ENCODE measurements at places on chromosomes 7 and 10. TPM values are rescaled to one million over a fixed set of nuclear protein-coding genes. Genes with fewer than 3 reads are reported as not detected.

Gene RNLS
- total RNA-seq: 6.2 TPM

Gene POM121
- 68.0 TPM for total RNA-seq

Gene AKR1C4
- total RNA-seq: not detected

Gene PAX4
- total RNA-seq: not detected

Gene GIMAP7
- total RNA-seq: 50.7 TPM

Gene SFRP5
- not detected for total RNA-seq

Gene FOXI2
- not detected for total RNA-seq

Gene PIK3CG
- total RNA-seq: 10.2 TPM

Gene EVX1
- not detected for total RNA-seq

Gene AGBL3
- 3.8 TPM for total RNA-seq

Gene ASB10
- total RNA-seq: not detected

Gene FAM131B
- total RNA-seq: 3.1 TPM

Gene WDR86
- total RNA-seq: 1.0 TPM

Gene SFTPD
- total RNA-seq: not detected

Gene LIPN
- total RNA-seq: not detected

DNA sequence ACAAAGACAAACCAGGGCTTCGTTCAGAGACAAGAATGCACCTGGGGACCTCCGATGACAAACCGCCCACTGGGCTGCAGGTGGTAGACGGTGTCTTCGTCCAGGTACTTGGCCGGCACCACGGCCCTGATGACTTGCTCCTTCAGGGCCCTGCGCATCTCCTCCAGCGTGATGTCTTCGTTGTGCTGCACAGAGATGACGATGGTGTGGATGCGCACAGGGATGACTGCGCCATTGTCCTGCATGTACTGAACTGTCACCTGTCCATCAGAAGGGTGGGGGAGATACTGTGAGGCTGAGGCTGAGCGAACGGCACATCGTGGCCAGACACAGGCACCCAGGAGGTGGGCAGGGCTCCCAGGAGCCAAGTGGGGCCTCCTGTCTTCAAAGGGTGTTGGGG lies 13.1 kb downstream of the MAT1A start:
- H3K27ac ChIP-seq: no peak overlapping the region
- DNase-seq: no peak
- peaks cover 2% of the 10 kb centered on the region for H3K27me3 ChIP-seq
- H3K36me3 ChIP-seq: no peaks in the 10 kb centered on the region
- H3K4me1 ChIP-seq: no peaks in the 10 kb centered on the region
- no peak overlapping the region for H3K4me3 ChIP-seq

DNA sequence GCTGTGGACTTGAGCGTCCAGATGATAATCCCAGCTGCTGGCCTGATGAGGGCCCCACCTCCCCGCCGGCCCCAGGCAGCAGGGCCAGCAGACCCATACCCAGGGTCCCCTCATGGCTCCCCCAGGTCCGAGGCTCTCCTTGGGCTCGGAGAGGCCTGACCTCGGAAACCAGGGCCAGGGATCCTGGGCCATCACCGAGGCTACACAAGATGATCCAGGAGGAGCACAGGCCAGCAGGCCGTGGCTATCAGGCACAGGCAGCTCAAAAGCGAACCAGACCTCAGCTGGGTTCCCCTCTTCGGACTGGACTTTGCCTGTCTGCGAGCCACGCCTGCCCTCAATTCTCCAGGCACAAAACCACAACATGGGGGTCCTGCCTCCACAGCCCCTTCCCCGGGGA lies 17.4 kb downstream of the PDGFA start:
- peaks cover 7% of the 10 kb centered on the region for H3K4me1 ChIP-seq
- H3K27ac ChIP-seq: no peak overlapping the region
- H3K36me3 ChIP-seq: no peaks in the 10 kb centered on the region

DNA sequence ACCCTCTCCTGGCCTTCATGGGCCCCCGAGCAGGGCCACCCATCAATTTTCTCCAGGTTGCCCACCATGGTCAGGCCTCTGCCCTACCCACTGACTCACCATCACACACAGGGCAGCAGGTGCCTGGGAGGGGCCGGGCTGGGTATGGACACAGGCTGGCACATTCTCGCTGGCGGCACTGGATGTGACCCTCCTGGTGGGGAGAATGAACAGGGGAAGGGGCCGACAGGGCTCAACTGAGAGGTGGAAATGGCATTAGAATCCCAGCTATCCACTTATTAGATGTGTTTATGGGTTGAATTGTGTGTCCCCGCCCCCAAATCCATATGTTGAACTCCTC lies 16.4 kb downstream of the KCP start:
- no peaks in the 10 kb centered on the region for H3K4me1 ChIP-seq
- H3K4me3 ChIP-seq: no peak overlapping the region
- H3K36me3 ChIP-seq: peaks cover 4% of the 10 kb centered on the region
- peaks cover 17% of the 10 kb centered on the region for H3K27me3 ChIP-seq
- H3K27ac ChIP-seq: no peak overlapping the region

DNA sequence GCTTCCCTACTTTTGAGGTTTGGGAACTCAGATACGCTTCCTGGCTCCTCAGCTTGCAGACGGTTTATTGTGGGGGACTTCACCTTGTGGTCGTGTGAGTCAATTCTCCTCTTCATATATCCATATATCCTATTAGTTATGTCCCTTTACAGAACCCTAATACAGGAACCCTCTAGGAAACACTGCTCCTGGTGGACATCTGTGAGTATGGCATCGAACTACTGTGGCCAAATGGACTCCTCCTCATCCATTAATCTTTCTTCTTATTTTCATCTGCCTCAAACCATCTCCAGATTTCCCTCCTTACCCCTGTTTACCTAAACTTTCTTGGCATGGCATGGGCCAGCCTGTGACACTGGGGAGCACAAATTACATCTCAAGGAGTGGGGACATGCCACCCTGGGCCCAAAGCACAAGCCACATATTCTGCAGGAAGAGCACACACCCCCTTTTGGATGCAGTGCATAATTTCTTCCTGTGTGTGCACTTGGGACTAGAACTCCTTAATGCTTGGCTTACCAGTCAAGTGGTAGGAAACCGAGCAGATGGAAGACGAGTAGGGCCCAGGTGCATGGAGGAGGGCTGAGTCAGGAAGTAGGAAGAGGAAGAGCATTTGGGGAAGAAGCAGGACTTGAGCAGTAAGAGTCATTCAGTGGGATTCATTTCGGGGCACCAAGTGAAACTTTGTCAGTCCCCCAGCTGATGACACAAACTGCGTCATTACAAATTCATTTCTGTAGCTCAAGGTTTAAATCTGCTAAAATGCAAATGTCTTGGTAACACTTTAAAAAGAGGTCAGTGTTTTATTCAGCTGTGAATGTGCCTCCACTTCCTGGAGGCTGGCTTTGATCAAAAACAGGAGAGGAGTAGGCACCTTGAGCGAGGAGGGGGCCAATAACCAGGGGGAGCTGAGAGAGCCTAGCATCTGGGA lies 80.8 kb upstream of the PLXNA4 start:
- H3K36me3 ChIP-seq: peaks cover 4% of the 10 kb centered on the region
- DNase-seq: peak; percentile 29
- peaks cover 62% of the 10 kb centered on the region for H3K4me1 ChIP-seq

- peak overlapping the region; percentile 15 for H3K27ac ChIP-seq
- no peaks in the 10 kb centered on the region for H3K36me3 ChIP-seq
Observed at GRCh38 chr7:77757589-77757988, 40.6 kb downstream of the TMEM60 start.

GRCh38 chr7:145978769-145979168 lies 137.8 kb upstream of the CNTNAP2 start:
- DNase-seq: no peak
- H3K36me3 ChIP-seq: no peaks in the 10 kb centered on the region
- no peaks in the 10 kb centered on the region for H3K4me1 ChIP-seq
- H3K27me3 ChIP-seq: no peaks in the 10 kb centered on the region
- H3K27ac ChIP-seq: no peak overlapping the region

DNA sequence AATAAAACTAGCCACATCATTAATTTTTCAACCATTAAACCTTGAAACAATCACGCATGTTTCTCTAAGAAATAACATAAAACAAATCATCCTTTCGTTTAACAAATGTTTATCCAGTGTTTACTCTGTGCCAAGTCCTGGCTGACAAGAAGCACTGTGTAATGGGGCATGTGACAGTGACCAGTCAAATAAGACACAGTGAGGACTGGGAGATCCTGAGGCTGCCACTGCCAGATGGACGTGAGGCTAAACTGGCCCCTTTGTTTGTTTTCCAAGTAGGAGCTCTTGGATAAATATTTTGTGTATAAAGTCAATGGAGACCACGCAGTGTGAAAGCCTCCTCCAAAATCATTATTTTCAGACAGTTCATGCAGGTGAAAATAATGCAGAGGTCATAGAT lies 626.2 kb downstream of the SUGCT start:
- no peak for DNase-seq
- no peaks in the 10 kb centered on the region for H3K36me3 ChIP-seq
- H3K4me1 ChIP-seq: no peaks in the 10 kb centered on the region

- H3K27me3 ChIP-seq: no peaks in the 10 kb centered on the region
- H3K4me3 ChIP-seq: no peak overlapping the region
- no peak overlapping the region for H3K27ac ChIP-seq
- no peaks in the 10 kb centered on the region for H3K36me3 ChIP-seq
- no peak for DNase-seq
- no peaks in the 10 kb centered on the region for H3K4me1 ChIP-seq
Observed at GRCh38 chr7:73904219-73905137, 43.5 kb downstream of the TMEM270 start.

- no peaks in the 10 kb centered on the region for H3K27me3 ChIP-seq
- no peak overlapping the region for H3K4me3 ChIP-seq
Observed at GRCh38 chr10:74981831-74982633, 129.4 kb upstream of the SAMD8 start.

- no peaks in the 10 kb centered on the region for H3K36me3 ChIP-seq
- DNase-seq: no peak
- H3K27me3 ChIP-seq: no peaks in the 10 kb centered on the region
Observed at GRCh38 chr7:101824440-101824839, 7.0 kb downstream of the CUX1 start.

GRCh38 chr10:52778511-52779392 lies 6.2 kb upstream of the MBL2 start:
- no peak overlapping the region for H3K4me3 ChIP-seq
- H3K36me3 ChIP-seq: no peaks in the 10 kb centered on the region
- no peaks in the 10 kb centered on the region for H3K27me3 ChIP-seq
- no peaks in the 10 kb centered on the region for H3K4me1 ChIP-seq
- H3K27ac ChIP-seq: no peak overlapping the region
- no peak for DNase-seq

DNA sequence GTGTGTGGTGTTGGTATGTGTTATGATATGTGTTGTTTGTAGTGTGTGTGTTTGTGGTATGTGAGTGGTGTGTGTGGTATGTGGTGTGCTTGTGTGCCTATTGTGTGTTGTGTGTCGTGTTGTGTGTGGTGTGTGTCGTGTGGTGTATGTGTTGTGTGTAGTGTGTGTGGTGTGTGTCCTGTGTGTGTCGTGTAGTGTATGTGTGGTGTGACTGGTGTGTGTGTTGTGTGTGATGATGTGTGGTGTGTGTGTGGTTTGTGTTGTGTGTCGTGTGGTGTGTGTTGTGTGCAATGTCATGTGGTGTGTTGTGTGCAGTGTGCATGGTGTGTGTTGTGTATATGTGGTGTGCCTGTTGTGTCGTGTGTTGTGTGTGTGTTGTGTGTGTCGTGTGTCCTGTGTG lies 144.6 kb downstream of the DNAJB6 start:
- no peak overlapping the region for H3K27ac ChIP-seq
- H3K27me3 ChIP-seq: no peaks in the 10 kb centered on the region
- no peak overlapping the region for H3K4me3 ChIP-seq
- H3K4me1 ChIP-seq: peaks cover 20% of the 10 kb centered on the region
- no peak for DNase-seq

- no peak for DNase-seq
- no peaks in the 10 kb centered on the region for H3K27me3 ChIP-seq
- peaks cover 1% of the 10 kb centered on the region for H3K36me3 ChIP-seq
- H3K4me1 ChIP-seq: no peaks in the 10 kb centered on the region
Observed at GRCh38 chr10:50928190-50928552, 42.7 kb upstream of the A1CF start.

DNA sequence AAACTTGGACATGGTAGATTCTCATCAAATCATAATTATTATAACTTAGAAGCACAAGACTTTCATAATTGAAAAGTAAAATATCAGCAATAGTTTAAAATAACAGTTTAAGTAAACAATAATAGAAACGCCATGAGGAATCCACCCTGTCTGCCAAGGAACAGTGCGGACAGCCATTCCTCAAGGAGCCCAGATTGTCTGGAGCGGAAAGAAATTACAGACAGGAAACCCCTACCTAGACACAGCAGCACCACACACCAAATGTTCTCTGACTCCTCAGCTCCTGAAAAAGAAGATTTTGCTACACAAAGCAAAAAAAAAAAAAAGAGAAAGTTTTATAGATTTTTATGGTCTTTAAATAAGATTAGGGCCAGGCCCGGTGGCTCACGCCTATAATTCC lies 21.5 kb upstream of the SEC61G start:
- H3K27me3 ChIP-seq: peaks cover 18% of the 10 kb centered on the region
- H3K4me1 ChIP-seq: no peaks in the 10 kb centered on the region
- H3K36me3 ChIP-seq: peaks cover 14% of the 10 kb centered on the region
- H3K4me3 ChIP-seq: no peak overlapping the region
- DNase-seq: no peak

GRCh38 chr7:141220263-141220880 lies 146.5 kb downstream of the TMEM178B start:
- H3K4me1 ChIP-seq: no peaks in the 10 kb centered on the region
- no peak overlapping the region for H3K4me3 ChIP-seq
- H3K27ac ChIP-seq: no peak overlapping the region
- DNase-seq: no peak
- H3K27me3 ChIP-seq: peaks cover 30% of the 10 kb centered on the region
- no peaks in the 10 kb centered on the region for H3K36me3 ChIP-seq

GRCh38 chr10:30188556-30189237 lies 129.3 kb upstream of the JCAD start:
- H3K4me1 ChIP-seq: no peaks in the 10 kb centered on the region
- H3K4me3 ChIP-seq: no peak overlapping the region
- H3K27me3 ChIP-seq: no peaks in the 10 kb centered on the region
- H3K36me3 ChIP-seq: no peaks in the 10 kb centered on the region

GRCh38 chr7:117848941-117849340 lies 24.3 kb downstream of the CTTNBP2 start:
- no peak overlapping the region for H3K4me3 ChIP-seq
- H3K27ac ChIP-seq: no peak overlapping the region
- no peaks in the 10 kb centered on the region for H3K4me1 ChIP-seq
- no peaks in the 10 kb centered on the region for H3K36me3 ChIP-seq
- peaks cover 6% of the 10 kb centered on the region for H3K27me3 ChIP-seq
- DNase-seq: no peak

DNA sequence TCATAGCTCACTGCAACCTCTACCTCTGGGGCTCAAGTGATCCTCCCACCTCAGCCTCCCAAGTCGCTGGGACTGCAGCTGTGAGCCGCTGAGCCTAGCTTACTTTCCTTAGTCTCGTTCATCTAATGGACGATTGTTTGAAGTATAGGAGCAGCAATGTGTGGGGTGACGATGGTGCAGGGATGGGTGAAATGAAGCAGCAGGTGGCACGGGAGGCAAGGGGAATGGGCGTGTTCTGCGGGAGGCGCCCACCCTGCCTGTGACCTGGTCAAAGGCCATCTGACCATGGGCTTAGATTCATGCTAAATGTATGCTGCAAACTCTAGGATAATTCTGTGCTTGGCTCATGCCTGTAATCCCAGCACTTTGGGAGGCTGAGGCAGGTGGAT lies 210.7 kb downstream of the MAD1L1 start:
- H3K27ac ChIP-seq: no peak overlapping the region
- no peaks in the 10 kb centered on the region for H3K27me3 ChIP-seq
- no peak overlapping the region for H3K4me3 ChIP-seq
- H3K36me3 ChIP-seq: peaks cover 24% of the 10 kb centered on the region
- DNase-seq: no peak

- H3K27me3 ChIP-seq: peaks cover 86% of the 10 kb centered on the region
- no peak overlapping the region for H3K27ac ChIP-seq
- H3K36me3 ChIP-seq: peaks cover 2% of the 10 kb centered on the region
Observed at GRCh38 chr7:19110776-19111175, 6.7 kb downstream of the TWIST1 start.
